Muscle of leg (tissue), 16 donors: ENCODE measurements at places on chromosomes 12 and 14. TPM values are rescaled to one million over a fixed set of nuclear protein-coding genes. Genes with fewer than 3 reads are reported as not detected.
A peak's percentile ranks its signal among the peaks of the same experiment; 100 is the strongest.

DNA sequence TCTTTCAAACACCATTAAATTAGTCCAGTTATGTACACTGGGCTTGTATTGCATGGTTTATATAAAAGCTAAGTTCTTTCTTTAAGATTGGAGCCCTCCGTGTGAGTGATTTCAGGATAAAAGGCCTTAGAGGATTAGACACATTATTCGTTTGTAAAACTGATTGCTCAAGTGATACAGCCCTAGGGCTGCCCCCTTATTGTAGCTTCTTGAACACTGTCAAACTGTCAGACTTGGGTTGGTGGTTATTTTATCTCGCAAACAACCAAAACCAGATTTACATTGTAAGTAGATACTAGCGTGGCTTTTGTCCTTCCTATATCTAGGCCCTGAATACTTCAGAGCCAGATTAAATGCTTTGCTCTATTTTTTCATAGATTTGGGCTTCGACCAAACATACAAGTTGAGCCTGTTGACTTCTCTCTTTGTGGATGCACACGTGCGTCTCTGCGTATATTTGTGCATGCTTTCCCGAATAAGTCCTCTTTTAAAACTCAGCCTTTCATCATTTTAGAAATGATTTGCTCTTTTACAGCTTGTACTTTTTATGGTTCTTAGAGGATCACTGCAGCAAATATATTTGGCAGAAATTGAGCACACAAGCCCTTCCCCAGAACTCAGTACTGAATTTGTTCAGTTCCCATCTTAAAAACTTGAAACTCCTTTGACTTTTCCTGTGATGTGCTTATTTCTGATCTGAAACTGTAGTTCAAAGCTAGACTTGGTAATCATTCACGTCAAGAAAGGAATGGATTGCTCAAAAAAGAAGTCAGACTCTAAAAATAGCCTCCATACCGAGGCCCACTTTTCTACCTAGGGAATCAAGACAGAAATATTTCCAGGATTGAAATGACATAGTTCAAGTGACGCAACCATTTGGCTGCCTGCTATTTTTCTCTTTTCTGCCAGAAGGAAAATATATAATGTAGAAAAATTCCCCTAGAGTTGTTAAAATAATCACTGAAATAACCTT, 129.5 kb downstream of the ETV6 start:
- H3K27ac ChIP-seq = peak overlapping the region; percentile 80
- peaks cover 13% of the 10 kb centered on the region for H3K4me1 ChIP-seq
- H3K27me3 ChIP-seq = no peaks in the 10 kb centered on the region
- peak; percentile 93 for DNase-seq

GRCh38 chr14:72614365-72614764, 279.5 kb downstream of the DPF3 start:
- H3K27ac ChIP-seq = no peak overlapping the region
- no peaks in the 10 kb centered on the region for H3K27me3 ChIP-seq
- no peak overlapping the region for H3K4me3 ChIP-seq
- H3K36me3 ChIP-seq = no peaks in the 10 kb centered on the region

GRCh38 chr14:100604709-100605108, 17.5 kb upstream of the BEGAIN start:
- no peak for DNase-seq
- peaks cover 6% of the 10 kb centered on the region for H3K4me1 ChIP-seq
- no peak overlapping the region for H3K4me3 ChIP-seq
- no peak overlapping the region for H3K27ac ChIP-seq
- peaks cover 2% of the 10 kb centered on the region for H3K27me3 ChIP-seq
- no peaks in the 10 kb centered on the region for H3K36me3 ChIP-seq

GRCh38 chr12:83388551-83388950, 701.8 kb downstream of the TMTC2 start:
- H3K27ac ChIP-seq = no peak overlapping the region
- no peak overlapping the region for H3K4me3 ChIP-seq
- H3K27me3 ChIP-seq = no peaks in the 10 kb centered on the region
- no peaks in the 10 kb centered on the region for H3K36me3 ChIP-seq

- peaks cover 5% of the 10 kb centered on the region for H3K27me3 ChIP-seq
- no peak overlapping the region for H3K27ac ChIP-seq
- DNase-seq = no peak
- no peaks in the 10 kb centered on the region for H3K36me3 ChIP-seq
Observed at GRCh38 chr12:62429457-62429856, 37.2 kb upstream of the MON2 start.

DNA sequence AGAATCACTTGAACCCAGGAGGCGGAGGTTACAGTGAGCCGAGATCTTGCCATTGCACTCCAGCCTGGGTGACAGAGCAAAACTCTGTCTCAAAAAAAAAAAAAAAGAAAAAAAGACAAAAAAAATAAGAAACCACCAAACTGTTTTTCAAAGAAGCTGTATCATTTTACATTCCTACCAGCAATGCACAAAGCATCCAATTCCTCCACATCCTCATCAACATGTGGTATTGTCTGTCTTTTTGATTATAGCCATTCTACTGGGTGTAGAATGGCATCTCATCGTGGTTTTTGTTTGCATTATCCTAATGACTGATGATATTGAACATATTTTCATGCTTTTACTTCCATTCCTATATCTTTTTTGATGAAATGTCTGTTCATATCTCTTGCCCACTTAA, 36.2 kb upstream of the GNG2 start:
- DNase-seq = no peak
- no peaks in the 10 kb centered on the region for H3K4me1 ChIP-seq
- H3K4me3 ChIP-seq = no peak overlapping the region
- no peaks in the 10 kb centered on the region for H3K36me3 ChIP-seq
- no peaks in the 10 kb centered on the region for H3K27me3 ChIP-seq
- H3K27ac ChIP-seq = no peak overlapping the region

DNA sequence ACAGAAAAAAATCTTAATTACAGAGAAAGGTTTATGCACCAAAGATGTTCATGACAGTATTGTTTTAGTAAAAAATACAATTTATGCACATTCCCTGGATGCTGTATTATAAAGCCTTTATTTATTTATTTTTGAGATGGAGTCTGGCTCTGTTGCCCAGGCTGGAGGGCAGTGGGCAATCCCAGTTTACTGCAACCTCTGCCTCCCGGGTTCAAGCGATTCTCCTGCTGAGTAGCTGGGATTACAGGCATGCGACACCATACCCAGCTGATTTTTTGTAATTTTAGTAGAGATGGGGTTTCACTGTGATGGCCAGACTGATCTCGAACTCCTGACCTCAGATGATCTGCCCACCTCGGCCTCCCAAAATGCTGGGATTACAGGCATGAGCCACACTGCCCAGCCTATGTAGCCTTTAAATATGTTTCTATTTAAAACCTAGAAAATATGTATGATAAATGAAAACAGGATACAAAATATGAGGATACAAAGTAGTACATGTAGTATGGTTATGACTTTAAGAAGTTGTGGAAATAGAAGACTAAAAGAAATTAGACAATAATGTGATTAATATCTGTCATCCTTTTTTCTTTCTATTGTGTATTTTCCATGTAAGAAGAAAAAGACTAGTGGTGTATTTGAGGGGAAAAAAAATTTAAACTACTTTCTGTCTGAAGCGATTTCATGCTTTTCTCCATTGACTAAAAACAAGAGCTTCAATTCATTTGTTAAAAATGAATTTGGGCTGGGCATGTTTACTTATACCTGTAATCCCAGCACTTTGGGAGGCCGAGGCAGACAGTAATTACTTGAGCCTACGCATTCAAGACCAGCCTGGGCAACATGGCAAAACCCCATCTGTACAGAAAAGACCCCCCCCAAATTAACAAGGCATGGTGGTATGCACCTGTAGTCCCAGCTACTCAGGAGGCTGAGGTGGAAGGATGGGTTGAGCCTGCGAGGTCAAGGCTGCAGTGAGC, 13.1 kb downstream of the ATF1 start:
- H3K27ac ChIP-seq = no peak overlapping the region
- DNase-seq = no peak

GRCh38 chr14:99850709-99851108, 57.5 kb downstream of the EML1 start:
- peaks cover 2% of the 10 kb centered on the region for H3K4me1 ChIP-seq
- DNase-seq = no peak
- no peak overlapping the region for H3K27ac ChIP-seq

DNA sequence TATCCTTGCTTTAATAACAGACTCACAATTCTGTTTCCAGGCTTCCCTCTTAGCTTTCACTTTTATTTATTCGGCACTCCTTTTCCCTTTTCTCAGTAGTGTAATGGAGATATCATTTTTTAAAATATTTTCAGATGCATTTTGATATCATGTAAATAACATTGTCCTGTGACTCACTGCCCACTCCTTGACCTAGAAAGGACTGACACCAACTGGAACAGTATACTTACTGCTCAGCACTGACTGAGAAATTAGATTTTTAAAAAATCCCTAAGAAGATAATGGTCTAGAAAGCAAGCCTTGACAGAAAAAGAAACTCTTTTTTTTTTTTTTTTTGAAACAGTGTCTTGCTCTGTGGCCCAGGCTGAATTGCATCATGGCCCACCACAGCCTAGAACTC, 118.0 kb upstream of the FSCB start:
- no peak for DNase-seq
- no peak overlapping the region for H3K27ac ChIP-seq
- H3K4me1 ChIP-seq = no peaks in the 10 kb centered on the region
- H3K4me3 ChIP-seq = no peak overlapping the region
- no peaks in the 10 kb centered on the region for H3K36me3 ChIP-seq

DNA sequence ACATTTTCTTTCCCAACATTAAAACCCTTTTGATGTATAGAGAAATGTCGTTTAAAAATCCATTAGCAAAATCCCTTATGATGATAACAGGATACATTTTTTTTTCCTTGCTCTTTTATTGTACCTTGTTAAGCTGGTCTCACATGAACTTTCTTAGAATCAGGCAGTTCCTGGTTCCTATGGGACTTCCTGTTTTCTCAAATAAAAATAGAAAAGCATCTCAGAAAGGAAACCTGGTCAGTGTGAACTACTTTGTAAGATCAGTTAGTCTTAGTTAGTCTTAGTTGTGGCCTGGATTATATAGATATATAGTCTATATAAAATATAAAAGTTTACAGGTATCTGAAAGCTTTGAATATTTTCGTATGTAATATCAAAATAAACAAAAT, 40.3 kb downstream of the LEMD3 start:
- peak; percentile 33 for DNase-seq
- H3K4me1 ChIP-seq = no peaks in the 10 kb centered on the region
- H3K36me3 ChIP-seq = no peaks in the 10 kb centered on the region
- H3K27ac ChIP-seq = no peak overlapping the region

- H3K27me3 ChIP-seq = no peaks in the 10 kb centered on the region
- no peaks in the 10 kb centered on the region for H3K36me3 ChIP-seq
- no peaks in the 10 kb centered on the region for H3K4me1 ChIP-seq
Observed at GRCh38 chr14:52380294-52380693, 66.2 kb downstream of the PTGER2 start.

DNA sequence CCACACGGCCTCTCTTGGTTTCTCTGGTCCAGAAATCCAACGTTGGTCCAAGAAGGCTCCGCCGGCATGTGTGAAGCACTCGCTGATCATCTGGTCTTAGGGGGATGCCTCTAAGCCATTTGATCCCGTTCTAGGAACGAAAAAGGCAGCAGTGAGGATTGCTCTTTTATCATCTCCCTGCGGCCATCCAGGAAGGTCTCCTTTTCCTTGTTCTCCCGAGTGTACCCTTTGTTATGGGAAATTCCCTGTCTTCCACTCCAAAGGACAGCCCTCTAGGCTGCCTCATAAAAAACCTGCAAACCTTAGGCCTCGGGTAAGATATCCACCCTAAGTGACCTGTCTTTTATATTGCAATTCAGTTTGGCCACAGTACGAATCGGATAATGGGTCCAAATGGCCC, 85.8 kb downstream of the TMTC3 start:
- H3K27me3 ChIP-seq = no peaks in the 10 kb centered on the region
- H3K36me3 ChIP-seq = no peaks in the 10 kb centered on the region
- no peak overlapping the region for H3K4me3 ChIP-seq
- no peaks in the 10 kb centered on the region for H3K4me1 ChIP-seq
- no peak for DNase-seq
- no peak overlapping the region for H3K27ac ChIP-seq

DNA sequence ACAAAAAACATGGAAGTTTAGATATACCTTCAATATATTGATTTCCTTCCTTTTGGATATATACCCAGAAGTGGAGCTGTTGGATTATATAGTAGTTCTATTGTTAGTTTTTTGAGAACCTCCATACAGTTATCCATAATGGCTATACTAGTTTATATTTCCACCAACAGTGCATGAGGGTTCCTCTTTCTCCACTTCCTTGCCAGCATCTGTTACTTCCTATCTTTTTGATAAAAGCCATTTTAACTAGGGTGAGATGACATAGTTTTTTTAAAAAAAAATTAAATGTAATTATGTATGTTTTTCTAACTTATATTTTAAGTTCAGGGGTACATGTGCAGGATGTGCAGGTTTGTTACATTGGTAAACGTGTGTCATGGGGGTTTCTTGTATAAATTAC, 10.0 kb upstream of the SLC38A4 start:
- peaks cover 17% of the 10 kb centered on the region for H3K27me3 ChIP-seq
- no peak for DNase-seq
- H3K4me3 ChIP-seq = no peak overlapping the region

DNA sequence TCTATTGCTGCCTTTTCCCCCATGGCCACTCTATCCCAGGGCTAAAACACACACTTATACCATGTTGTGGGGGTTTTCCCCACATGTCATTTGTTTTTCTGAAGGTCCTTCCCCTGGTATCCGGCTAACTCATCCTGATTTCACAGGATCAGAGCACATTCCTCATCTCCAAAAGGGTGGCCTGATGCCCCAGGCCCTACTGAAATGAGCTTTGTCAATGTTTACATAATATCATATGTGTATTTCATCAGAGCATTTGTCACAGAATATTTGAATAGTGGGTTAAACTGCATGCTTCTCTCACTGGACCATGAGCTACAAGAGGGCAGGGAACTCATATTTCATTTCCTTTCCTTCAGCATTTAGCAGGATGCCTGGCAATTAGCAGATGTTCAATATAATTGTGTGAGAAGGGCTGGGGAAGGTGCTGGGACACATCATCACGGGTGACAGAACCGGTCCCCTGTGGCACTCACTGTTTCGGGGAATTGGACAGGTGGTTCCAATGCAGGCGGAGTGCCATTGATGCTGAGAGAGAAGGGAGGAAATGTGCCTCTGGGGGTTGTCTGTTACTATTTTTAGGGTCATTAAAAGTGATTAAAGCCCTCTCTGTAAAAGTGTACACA, 26.8 kb downstream of the EMP1 start:
- no peaks in the 10 kb centered on the region for H3K27me3 ChIP-seq
- peaks cover 10% of the 10 kb centered on the region for H3K4me1 ChIP-seq
- no peaks in the 10 kb centered on the region for H3K36me3 ChIP-seq
- no peak overlapping the region for H3K27ac ChIP-seq
- DNase-seq = no peak
- H3K4me3 ChIP-seq = no peak overlapping the region

- no peaks in the 10 kb centered on the region for H3K27me3 ChIP-seq
- no peaks in the 10 kb centered on the region for H3K4me1 ChIP-seq
- no peak overlapping the region for H3K27ac ChIP-seq
- H3K4me3 ChIP-seq = no peak overlapping the region
- no peak for DNase-seq
- H3K36me3 ChIP-seq = no peaks in the 10 kb centered on the region
Observed at GRCh38 chr14:87111126-87111525, 881.9 kb downstream of the GALC start.

GRCh38 chr12:60335745-60336144, 739.9 kb downstream of the SLC16A7 start:
- DNase-seq = no peak
- no peaks in the 10 kb centered on the region for H3K4me1 ChIP-seq
- H3K4me3 ChIP-seq = no peak overlapping the region
- H3K36me3 ChIP-seq = no peaks in the 10 kb centered on the region
- no peak overlapping the region for H3K27ac ChIP-seq

APOLD1 gene
- 11.2 TPM for polyA plus RNA-seq

LRRK2 gene
- polyA plus RNA-seq = 2.8 TPM

LRRC9 gene
- 0.18 TPM for polyA plus RNA-seq

C14orf39 gene
- 2.7 TPM for polyA plus RNA-seq

BCAT1 gene
- polyA plus RNA-seq = 58.9 TPM

OR6C3 gene
- polyA plus RNA-seq = not detected

CLEC4A gene
- 2.1 TPM for polyA plus RNA-seq

NPFF gene
- 2.5 TPM for polyA plus RNA-seq

ZNF891 gene
- 2.8 TPM for polyA plus RNA-seq

NANOG gene
- 0.15 TPM for polyA plus RNA-seq

KRT72 gene
- not detected for polyA plus RNA-seq
